ENCODE measurements at places on chromosomes 5 and 9. TPM values are rescaled to one million over a fixed set of nuclear protein-coding genes. Genes with fewer than 3 reads are reported as not detected.

Gene KIAA1958
- total RNA-seq: 6.5 TPM

Gene CDH18
- not detected for total RNA-seq

Gene NTNG2
- total RNA-seq: 0.77 TPM

Gene TMEM215
- not detected for total RNA-seq

Gene P4HA2
- 6.1 TPM for total RNA-seq

Gene SMIM33
- 1.5 TPM for total RNA-seq

Gene CKMT2
- not detected for total RNA-seq

Gene TMEM232
- 0.74 TPM for total RNA-seq

Gene TMEM161B
- total RNA-seq: 21.2 TPM

DNA sequence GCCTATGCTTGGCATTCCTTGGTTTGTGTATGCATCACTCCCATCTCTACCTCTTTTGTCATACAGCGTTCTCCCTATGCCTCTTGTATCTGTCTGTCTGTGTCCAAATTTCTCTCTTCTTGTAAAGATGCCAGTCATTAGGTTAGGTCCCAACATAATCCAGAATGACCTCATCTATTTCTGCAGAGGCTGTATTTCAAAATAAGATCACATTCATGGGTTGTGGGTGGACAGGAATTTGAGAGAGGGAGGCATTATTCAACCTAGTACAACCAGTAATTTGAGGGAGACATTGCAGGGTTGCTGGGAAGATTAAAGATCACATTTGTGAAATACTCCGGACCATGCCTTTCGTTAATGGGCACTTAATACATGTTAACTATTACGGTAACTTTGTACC lies 155.0 kb downstream of the MAN2A1 start:
- DNase-seq: no peak

DNA sequence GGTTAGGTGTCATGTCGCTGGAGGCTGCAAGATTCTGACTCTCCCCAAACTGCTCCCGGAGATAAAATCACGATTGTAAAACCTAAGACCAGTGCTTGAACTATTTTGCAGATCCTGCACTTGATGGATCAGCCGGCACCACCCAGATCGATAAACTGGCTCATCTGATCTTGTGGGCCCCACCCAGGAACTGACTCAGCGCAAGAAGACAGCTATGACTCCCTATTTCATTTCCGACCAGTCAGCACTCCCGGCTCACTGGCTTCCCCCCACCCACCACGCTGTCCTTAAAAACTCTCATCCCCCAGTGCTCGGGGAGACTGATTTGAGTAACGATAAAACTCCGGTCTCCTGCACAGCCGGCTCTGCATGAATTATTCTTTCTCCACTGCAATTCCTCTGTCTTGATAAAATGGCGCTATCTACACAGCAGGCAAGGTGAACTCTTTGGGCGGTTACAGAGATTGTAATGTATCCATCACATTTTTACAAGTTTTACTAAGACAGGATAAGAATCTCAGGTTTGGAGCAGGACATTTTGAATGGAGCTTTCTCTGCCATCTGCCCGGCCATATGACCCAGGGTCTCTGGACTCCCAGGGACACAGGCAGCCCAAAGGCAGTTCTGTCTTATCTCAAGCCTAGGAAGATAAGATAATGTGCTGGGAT lies 10.6 kb upstream of the PPP1R26 start:
- DNase-seq: peak; percentile 89

- DNase-seq: no peak
Observed at GRCh38 chr9:69593301-69593700, 78.9 kb downstream of the APBA1 start.

DNA sequence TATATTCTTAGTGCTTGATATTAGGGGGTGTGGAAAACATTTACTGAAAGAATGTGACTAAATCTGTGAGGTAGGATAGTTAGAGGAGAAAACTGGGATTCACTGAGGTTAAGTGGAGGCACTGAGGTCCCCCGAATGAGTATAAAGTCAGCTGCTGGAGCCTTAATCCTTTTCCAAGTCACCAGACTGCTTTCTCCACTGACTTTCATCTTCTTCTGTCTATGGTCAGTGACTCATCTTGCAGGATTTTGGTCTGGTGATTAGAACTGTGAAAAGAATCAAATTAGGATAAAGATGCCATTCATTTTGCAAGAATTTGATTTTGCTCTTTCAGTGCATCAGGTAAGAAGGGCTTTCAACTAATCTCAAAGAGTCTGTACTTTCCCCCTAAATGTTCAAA lies 89.3 kb upstream of the ALDH1A1 start:
- no peak for DNase-seq

DNA sequence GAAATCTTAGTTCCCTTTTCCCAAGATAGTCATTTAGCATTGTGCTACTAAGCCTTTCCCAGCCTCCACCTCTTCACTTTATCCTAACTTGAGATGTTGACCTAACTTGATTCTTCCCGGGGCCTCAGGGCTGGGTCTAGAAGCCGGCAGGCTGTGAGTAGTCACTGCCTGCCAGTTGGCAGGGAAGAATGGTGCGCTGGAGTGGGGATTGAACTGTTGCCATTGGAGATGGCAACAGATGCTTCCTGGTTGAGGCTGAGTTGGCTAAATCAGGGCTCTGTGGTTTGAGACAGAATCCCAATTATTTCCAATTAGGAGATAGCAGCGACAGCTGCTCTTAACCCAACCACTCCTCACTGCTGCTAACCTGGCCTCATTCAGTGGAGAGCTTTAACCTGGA lies 343.1 kb downstream of the BRINP1 start:
- no peak for DNase-seq

DNA sequence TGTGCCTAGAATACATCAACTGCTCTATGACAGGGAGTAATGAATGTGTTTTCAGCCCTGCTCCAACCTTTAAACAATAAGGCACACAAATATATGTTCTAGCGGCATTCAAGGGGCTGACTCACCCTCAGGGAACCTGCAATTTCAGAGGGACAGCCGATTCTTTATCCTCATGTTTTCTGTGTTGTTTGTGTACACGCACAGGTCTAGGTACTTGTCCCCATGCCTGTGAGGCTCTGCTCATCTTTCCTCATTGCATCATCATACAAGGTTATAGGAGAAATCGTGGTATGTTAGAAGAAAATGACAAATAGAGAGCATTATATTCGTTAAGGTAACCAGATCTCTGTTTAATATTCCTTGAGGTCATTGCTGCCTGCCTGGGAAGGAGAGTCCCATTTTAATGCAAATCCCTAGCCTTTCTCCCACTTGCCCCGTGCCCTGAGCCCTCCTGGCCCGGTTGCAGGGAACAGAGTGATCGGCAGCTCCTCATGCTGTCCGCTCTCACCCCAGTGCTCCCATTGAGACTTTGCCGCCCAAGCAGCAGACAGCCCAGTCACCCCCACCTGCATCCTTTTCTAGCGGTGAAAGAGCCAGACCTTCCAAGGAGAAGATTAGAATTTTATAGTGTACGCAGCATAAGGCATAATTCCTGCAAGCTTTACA lies 14.6 kb downstream of the MAP1B start:
- no peak for DNase-seq

DNA sequence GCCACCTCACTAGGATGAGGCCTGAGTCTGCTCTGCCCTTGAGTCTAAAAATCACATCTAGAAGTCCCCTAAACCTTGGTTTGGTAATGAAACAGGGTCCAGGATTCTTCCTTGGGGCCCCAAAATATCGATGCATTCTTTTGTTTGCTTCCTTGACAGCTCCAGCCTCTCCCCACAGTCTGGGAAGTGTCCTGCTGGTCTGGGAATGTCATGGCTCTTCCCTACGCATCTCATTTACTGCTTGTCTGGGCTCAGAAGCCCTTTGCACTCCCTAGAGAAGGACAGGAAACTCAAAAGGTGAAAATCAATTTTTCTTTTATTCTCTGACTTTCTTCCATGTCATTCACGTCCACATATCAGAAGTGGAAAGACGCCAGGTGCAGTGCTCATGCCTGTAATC lies 115.8 kb downstream of the DRD1 start:
- DNase-seq: no peak

- DNase-seq: no peak
Observed at GRCh38 chr9:77673941-77674791, 26.0 kb upstream of the GNA14 start.

GRCh38 chr9:109017493-109017892 lies 4.2 kb upstream of the CTNNAL1 start:
- DNase-seq: no peak

DNA sequence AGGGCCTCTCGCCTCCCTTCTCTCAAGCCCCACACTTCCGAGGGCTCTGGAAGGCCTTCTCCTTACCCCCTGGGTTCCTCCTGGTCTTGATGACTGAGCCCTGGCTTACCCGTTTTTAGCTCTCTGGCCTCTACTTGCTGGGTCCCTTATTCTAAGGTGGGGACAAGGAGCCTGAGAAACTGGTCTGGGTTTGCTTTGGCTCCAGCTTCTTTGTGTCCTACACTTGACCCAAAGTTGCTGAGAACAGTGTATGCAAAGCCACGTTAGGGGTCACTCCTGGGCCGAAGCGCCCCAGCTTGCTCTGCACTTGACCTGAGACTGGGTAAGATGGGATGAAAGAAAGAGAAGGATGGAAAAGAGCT lies 788 bp downstream of the ZNF346 start:
- peak; percentile 29 for DNase-seq

DNA sequence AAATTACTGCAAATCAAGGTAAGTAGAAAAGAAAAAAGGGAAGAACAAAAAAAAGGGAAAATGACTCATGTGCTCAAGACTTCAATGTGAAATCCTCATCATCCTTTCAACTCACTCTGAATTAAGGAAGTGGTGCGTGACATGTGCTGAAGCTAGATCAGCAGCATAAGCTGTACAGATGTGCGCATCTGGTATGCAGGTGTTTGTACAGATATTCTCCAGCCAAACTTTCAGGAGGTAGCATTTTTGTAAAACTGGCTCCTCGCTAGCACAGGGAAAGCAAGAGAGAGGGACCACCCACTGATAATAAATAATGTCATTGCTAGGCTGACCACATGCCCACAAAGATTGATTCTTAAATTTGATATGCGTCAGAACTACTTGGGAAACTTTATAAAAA lies 253.9 kb upstream of the RGMB start:
- no peak for DNase-seq

GRCh38 chr5:107486489-107486888 lies 184.2 kb downstream of the EFNA5 start:
- DNase-seq: peak; percentile 71

- no peak for DNase-seq
Observed at GRCh38 chr9:99046068-99046467, 58.8 kb upstream of the TGFBR1 start.

DNA sequence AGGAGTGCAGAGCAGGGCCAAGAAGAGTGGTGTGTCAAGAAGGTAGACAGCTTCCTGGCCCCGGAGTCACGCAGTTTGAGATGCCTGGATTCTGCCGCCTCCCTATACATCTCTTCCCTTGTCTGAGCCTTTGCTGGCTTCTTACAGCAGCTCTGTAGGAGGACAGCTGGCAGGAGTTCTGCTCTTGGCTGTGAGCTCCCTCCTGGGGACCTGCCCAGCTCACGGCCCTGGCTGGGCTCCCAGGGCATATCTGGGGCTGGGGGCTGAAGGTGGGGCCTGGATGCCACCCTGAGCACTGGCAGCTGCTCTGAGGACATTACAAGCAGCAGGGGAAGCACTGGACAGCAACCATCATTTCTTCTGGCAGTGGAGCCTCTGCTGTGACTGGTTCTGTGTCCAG lies 786 bp upstream of the TSSK1B start:
- DNase-seq: no peak

- DNase-seq: no peak
Observed at GRCh38 chr5:114192108-114192507, 169.8 kb upstream of the KCNN2 start.

DNA sequence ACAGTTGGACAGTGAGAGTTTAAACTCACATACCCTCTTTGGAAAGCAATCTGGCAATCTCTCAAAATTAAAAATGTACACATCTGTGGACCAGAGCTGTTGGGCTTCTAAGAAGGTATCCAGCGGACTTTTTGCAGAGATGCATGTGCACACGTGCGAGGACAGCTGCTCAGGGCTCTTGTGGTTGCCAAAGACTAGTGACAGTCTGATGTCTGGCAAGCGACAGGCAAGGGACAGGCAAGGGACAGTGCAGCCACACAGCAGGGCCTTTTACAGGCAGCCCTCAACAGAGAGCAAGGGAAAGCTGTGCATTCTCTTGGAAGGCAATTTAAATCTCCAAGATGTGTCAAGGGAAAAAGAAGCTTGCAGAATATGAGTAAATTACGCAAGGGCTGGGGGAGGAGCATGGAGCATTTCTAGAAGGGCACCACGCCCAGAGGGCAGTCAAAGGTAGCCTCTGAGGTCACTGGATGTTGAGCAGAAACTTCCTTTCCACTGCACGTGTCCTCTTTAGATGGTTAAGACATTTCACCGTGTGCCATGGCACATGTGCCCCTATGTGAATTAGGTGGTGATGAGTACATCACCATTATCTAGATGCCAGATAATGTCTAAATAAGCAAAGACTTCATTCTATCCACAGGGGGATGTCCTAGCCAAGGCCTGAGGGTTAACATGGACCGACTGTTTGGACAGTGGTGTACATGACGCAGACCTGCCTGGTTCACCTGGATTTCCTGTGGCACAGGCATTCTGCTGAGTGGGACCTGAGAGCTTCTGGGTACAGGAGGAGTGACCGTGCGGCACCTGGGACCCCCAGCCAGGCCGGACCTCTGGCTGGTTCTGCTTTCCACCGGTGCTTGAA lies 9.1 kb downstream of the GFPT2 start:
- DNase-seq: no peak

DNA sequence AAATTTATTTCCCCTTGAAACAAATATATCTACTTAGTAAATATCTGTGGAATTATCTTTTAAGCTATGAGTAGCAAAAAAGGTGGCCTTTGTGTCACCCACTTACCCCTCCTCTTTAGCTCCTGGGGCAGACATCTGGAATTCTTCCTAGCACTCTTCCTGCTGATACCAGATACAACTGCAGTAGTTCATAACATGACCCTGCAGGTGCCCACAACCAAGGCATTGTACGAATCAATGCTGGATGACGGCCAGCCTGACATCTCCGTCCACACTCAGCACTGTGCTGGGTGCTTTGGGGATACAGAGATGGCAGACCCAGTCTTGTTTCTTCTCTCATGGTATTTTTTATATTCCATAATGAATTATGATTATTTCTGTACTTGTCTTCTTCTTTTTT lies 152.3 kb downstream of the GOLPH3 start:
- no peak for DNase-seq

GRCh38 chr9:34520505-34521385 lies 2.0 kb downstream of the ENHO start:
- DNase-seq: no peak

Data from activated CD4-positive, alpha-beta memory T cell treated with anti-CD3 and anti-CD28 coated beads for 36 hours (primary cell).